ENCODE measurements at places on chromosomes 12 and 14.

DNA sequence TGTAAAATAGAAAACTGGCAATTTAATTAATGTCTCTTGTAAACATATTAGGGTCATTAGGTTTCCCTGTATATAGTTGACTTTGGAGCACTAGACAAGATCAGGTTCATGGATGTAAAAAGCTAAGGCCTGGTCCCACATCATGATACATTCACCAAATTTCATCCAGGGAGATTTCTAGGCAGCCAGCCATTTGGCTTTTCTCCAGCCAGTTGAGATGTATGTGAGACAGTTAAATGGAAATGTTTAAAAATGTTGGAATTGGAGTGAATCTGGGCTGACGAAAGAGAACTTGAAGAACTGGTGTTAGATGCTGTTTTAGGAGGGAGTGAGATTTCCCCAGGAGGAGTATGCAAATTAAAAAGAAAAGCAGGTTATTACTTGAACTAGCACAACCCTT lies 41.8 kb upstream of the CLEC14A start:
- no peak for DNase-seq

- no peak for DNase-seq
These were observed 6.6 kb downstream of the PHB2 start for GRCh38 chr12:6963791-6964413.

DNA sequence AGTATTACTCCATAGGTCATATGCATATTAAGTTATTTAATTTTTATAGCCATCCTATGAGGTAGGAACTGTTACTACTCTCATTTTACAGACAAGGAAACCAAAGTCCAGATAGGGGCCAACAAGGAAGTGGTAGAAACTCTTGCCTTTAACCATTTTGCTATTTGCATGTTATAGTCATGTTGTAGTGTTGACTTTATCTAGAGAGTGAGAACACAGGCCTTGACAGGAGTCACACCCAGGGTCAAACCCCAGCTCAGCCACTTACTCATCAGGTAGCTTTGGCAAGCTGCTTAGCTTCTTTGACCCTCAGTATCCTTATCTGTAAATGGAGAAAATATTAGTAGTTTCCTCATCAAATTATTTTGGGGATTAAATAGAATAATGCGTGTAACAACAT lies 156.2 kb downstream of the CAND1 start:
- DNase-seq: no peak

DNA sequence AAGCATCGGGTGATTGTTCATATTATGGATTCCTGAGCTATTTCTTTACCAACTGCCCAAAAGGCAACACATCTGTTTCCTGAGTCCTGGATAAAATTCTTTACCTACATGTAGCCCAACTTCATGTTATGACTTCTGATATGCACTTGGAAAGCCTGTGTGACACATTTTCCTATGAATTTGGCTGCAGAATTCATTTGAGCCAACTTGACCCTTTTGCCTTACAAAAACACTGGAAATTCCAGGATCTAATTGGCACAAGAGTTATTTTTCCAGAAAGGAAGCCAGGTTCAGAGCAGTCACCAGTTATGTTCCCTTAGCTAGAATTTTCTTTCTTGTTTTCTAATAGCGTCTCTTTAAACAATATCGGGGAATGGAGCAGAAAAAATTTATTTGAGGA lies 202.5 kb upstream of the LRIG3 start:
- DNase-seq: no peak

GRCh38 chr14:60165547-60165876 lies 314 bp upstream of the DHRS7 start:
- no peak for DNase-seq
